Pulmonary artery endothelial cell (primary cell): ENCODE measurements at places on chromosomes 4 and X.

- DNase-seq: no peak
These were observed 38.2 kb downstream of the DMP1 start for GRCh38 chr4:87688316-87688715.

- no peak for DNase-seq
These were observed 236.3 kb upstream of the NWD2 start for GRCh38 chr4:37008199-37008598.

DNA sequence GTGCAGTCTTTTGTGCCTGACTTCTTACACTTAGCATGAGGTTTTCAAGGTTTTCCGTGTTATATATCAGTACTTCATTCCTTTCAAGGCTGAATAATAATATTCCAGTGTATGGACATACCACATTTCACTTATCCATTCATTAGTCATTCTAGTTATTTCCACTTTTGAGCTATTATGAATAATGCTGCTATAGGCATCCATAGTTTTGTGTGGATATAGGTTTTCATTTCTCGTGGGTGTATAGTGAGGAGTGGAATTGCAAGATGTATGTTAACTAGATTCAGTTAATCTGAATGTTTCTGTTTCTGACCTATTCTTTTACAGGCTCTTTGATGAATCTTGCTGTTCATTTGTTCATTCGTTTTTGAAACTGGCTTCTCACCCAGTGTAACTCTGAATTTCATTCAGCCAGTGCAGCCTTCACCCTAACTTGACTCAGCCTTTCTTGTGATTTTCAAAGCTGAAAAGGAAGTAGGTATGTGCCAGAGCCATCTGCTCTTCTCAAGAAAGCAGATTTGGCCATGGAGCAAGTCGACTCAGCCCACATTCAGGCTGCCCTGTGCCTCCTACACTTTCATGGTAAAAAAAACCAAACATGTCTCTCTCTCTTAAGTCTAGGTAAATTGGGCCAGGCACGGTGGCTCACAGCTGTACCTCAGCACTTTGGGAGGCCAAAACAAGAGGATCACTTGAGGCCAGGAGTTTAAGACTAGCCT, 56.3 kb upstream of the NOCT start:
- DNase-seq: no peak

GRCh38 chrX:96126182-96126581, 558.5 kb upstream of the DIAPH2 start:
- no peak for DNase-seq

GRCh38 chrX:19063030-19063429, 59.2 kb downstream of the ADGRG2 start:
- no peak for DNase-seq
